ENCODE measurements at places on chromosomes 12 and 14.

- DNase-seq = no peak
Measured at GRCh38 chr12:110371408-110372055, 32.0 kb downstream of the ANAPC7 start.

DNA sequence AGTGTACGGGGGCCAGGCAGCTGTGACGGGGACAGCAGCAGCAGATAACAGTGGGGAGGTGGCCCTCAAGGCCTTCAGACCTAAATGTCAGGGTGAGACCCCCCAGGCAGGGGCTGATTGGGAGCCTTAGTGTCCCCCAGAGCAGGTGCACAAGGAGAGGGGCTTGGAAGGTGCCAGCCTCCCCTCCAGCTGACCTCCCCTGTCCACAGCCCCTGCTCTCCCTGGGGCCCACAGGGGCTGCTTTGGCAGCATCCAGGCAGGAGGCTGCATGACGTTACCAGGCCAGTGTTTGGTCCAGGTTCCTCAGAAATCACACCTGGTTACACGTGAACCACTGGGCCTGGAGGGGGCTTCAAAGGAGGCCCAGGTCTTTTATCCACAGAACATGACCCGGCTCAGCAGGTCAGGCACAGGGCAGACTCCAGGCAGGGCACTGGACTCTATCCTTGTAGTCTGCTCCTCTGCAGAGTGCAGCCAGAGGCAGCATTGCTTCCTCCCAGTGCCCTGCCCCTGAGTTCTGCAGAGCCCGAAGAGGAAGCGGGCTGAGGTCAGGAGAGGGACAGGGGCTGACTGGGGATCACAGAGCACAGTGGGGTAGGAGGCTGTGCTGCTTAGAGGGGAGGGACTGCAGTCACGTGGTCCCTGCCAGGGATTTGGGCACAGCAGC, 2.6 kb upstream of the TRMT61A start:
- no peak for DNase-seq

DNA sequence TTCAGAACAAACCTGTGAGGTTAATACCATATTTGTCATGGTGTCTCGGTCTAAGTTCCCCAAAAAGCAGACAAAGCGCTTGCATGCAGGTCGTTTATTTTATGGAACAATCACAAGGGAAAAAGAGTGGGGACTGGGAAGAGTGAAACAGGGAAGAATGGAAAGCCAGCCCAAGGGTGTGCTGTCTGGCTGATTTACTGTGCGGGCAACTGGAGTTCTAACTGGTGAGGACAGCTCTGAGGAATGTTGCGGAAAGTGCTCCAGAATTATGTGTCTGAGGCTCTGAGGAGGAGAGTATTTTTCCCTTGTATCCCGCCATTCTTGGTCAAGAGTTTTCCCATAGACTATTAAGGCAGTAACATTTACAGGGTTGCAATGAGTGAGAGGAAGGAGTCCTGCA, 465.4 kb downstream of the RMST start:
- DNase-seq = no peak

DNA sequence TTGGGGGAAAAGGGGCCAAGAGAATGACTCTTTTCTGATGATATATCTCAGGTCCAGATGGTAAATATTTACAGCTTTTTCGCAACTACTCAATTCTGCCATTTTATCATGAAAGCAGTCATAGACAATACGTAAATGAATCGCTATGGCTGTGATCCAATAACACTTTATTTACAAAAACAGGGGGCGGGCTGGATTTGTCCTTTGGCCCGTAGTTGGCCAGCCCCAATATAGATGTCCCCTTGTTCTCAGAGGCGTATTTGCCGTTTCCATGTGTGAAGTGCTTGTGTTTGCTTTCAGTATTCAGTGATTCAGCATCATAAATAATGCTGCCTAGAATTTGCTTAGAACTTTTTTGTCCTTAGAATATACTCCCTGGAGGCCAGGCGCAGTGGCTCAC, 77.2 kb downstream of the CCDC92 start:
- no peak for DNase-seq

- DNase-seq = no peak
Measured at GRCh38 chr14:97747316-97747715, 950.1 kb downstream of the VRK1 start.

DNA sequence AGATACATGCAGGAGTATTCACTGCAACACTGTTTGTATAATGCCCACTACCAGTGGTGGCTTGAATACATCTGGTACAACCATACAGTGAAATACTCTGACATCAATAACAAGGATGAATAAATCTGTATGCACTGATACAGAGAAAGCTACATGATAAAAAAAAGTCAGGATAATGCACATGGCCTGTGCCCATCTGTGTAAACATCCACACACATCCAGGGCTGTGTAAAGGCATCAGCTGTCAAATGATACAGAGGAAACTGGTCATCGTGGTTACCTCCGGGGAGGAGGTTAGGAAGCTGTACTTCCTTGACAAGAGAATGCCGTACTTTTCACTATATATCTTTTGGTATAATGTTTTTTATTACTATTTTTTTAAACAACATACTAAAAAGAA, 176.6 kb downstream of the FOXN3 start:
- no peak for DNase-seq

GRCh38 chr14:78758333-78758732, 588.2 kb downstream of the NRXN3 start:
- DNase-seq = no peak

DNA sequence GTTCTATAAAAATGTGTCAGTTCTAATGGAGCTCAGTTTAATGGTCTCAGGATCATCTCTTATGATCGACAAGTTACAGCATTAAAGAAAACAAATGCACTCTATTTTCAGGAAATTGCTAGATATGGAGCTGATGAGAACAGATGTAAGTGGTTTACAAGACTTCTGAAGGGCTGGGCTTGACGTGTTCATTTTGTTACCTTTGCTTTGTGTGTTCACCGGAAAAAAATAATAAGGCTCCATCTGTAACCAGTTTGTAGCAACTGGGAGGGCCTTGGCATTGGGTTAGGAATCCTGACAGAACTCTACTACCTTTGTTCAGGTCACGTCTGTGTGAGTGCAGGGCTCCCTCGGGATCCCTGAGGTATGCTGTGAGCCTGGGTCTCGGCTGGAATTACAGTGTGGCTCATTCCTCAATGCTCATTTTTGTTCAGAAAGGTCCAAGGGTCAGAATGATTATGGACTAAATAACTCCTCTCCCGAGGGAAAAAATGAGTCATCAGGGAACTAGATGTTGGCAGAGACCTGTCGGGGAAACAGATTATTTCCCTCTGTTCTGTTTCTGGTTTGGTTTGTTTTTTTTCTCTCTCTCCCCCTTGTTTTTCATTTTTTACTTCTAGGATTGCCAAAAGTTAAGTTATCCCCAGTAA, 158.0 kb downstream of the SLC5A8 start:
- no peak for DNase-seq

DNA sequence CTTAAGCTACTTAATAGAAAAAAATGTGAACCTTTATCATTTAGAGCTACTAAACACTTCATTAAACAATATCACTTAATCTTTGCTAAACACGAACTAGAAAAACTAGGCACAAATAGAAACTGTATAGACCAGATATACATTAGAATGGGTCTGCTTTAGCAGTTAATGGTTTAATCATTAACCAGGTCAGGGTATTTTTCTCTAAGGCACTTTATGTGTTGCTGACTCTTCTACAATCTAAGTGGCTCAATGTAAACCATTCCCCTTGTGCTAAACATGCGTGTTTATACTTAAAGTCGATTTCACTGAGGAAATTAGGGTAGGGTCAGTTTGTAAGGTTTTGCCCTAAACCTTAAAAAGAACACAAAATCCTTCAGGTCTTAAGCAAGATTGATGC, 29.7 kb downstream of the TMCC3 start:
- DNase-seq = no peak

DNA sequence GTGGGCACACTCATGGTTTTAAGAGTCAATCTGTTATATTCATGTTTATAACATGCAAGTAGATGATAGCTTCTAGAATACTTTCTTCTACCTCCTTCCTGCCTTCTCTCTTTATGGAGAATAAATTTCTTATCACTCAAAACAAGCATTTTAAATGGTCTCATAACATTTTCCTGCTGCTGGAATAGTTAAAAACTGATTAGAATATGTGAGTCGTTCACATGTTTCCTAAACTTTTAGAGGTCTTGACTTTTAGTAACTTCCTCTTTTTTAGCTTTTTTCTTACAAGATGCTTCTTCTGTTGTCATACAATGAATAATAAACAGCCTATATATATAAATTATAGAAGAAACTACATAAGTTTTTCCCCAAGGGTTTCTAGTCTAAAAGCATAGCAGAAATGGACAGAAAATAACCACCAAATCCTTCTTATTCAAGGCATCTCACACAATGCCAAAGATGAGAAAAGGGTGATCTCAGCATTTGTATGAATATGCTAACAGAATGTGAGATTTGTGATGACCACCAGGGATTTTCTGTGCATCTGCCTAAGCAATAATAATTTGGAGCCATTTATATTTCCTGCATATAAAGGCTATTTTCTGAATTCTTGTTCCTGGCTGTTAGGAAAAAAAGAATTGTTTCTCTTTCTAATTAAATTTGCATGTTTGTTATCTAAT, 127.8 kb downstream of the DAAM1 start:
- DNase-seq = no peak

- DNase-seq = no peak
Measured at GRCh38 chr12:5515458-5515857, 83.5 kb downstream of the NTF3 start.

DNA sequence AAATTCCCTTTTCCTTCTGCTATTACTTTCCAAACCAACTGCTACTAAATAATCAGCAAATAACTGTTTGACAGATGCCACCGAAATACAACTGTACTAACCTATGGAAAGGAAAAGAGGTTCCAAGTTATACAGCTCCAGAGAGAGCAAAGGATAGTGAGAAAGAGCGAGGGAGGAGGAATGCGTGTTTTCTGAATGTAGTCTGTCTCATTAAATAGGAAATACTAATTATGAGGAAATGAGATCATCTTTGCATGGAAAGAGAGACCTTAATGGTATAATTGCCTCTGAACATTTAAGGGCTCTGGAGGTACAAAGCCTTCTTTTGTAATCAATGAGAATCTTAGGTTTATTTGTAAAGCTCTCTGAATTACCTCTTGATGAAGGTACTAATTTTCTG, 195.2 kb downstream of the APAF1 start:
- no peak for DNase-seq

GRCh38 chr14:49637534-49638078, 2.6 kb upstream of the DNAAF2 start:
- no peak for DNase-seq

GRCh38 chr12:122293081-122293480, 26.8 kb upstream of the VPS33A start:
- DNase-seq = no peak

GRCh38 chr12:26251600-26251999, 56.2 kb downstream of the SSPN start:
- DNase-seq = no peak

GRCh38 chr12:75960086-75960910, 71.3 kb downstream of the PHLDA1 start:
- no peak for DNase-seq

GRCh38 chr12:110344657-110345056, 58.9 kb downstream of the ANAPC7 start:
- DNase-seq = no peak

DNA sequence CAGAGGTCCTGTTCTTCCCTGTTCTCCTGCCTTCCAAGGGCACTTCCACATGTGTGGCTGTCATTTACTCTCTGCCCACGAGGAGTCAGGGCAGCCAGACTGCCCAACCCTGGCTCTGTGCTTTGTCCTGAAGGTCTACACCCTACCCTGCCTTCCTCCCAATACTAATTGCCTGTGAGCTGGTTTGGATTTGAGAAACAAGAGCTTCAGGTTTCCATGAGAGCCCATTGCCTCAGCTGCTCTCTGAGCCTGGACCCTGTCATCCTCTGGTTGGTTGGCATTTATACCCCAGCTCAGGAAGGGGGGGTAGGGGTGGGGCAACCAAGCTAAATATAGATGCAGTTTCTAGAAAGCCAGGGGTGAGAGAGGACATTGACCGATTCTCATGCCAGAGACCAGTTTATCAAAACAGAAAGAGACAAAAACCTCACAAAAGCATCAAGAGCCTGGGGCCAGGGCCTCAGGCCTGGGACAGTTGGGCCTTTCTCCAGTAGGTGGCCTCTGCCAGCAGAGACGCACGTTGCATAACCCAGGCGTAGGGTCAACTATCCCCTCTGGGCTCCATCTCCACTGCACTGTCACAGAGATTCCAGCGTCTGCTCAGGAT, 34.5 kb downstream of the VDR start:
- DNase-seq = no peak

DNA sequence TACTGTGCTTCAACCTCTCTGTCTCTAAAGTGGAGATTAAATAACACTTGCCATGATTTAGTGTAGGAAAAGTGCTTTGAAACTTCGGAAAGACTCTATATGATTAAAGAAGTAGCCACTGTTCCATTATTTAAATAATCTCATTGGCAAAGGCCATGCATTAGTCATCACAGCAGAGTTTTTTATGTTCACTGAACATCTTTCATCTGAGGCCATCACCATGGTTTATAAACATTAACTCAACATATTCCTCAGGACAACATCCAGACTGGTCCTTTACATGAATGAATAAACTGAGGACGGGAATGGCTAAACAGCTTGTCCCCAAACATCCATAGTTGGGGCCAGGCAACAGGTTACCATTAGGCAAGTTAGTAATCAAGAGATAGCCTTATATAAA, 124.6 kb upstream of the FRMD6 start:
- no peak for DNase-seq

DNA sequence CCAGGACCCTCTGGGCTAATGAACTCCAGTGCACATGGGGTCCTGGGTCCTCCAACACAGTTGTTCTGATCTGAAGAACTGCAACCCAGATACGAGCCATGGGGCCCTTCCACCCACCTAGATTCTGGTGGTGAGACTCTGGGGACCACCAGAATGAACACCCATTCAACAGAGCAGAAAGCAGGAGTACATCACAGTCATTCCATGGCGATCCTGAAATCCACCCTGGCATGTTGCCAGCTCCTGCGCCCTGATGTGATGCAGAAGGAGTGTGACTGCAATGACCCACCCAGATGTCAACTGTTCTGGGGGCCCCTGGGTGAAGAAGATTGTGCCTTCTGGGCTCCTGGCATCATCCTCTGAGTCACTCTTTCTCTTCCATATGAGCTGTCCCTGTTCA, 211.6 kb downstream of the KIF26A start:
- no peak for DNase-seq
